ENCODE measurements at places on chromosomes 3 and 15.

DNA sequence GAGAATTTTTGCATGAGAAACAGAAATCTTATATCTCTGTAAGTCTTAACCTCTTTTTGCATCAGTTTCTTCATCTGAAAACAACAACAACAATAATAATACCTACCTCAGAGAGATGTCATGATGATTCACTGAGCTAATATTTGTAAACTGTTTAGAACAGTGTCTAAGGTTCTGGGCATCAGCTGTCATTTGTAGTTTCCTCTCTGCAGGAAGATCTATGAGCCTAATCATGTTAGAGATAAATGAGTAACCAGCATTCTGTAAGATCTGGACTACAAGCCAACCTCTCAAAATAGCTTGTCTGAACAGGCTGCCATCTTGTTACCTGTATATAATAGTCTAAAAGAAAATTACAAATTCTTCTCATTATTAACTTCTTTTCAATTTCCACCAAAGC is 383.0 kb upstream of the RORA start:
- DNase-seq, result no peak

GRCh38 chr15:89870006-89870405 is 23.8 kb downstream of the AP3S2 start:
- DNase-seq, result no peak

- DNase-seq, result no peak
These were observed 56.5 kb downstream of the STT3B start for GRCh38 chr3:31589228-31589627.

DNA sequence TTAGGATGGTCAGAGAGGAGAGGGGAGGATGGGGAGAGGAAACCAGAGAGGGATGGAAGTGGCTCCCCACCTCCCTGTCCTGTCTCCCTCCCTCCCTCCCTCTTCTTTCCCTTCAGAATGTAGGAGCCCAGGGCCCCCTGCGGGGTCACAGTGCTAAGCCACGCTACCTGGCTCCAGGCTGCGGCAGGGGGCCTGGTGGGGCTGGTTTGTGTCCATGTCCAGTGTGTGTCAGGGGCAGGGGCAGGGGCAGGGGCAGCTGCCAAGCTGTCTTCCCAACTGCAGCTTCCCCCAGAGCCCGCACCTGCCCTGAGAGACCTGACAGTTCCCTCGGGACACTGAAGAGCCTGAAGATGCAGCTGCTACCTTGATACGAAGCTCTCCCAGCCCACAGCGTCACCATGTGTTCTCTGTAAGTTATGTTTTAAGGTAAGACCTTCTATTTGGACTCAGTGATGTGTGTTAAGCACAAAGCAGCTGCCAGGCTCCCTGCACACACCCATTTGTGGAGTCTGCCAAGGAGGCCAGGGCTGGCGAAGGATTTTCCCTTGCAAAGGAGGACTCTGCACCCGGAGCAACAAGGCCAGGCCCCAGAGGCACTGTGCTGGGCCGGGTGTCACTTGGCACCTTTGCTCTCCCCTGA is 121.8 kb upstream of the SMAD3 start:
- DNase-seq, result no peak

DNA sequence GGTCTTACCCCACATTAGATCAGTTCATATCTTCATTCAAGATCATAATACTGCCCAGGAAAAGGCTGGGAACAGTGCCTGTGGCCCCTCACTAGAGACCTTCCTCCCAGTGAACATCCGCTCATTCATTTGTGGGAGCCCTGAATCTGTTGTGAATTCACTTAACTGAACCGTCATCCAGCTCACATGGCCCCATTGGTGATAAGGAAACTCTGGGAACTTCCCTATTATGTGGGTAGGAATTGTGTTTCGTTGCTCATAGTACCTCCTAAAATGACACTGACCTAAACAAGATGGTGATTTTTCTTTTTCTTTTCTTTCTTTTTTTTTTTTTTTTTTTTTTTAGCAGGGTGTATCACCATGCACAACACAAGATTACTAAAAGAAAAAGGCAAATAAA is 6.8 kb upstream of the MESP2 start:
- DNase-seq, result no peak

DNA sequence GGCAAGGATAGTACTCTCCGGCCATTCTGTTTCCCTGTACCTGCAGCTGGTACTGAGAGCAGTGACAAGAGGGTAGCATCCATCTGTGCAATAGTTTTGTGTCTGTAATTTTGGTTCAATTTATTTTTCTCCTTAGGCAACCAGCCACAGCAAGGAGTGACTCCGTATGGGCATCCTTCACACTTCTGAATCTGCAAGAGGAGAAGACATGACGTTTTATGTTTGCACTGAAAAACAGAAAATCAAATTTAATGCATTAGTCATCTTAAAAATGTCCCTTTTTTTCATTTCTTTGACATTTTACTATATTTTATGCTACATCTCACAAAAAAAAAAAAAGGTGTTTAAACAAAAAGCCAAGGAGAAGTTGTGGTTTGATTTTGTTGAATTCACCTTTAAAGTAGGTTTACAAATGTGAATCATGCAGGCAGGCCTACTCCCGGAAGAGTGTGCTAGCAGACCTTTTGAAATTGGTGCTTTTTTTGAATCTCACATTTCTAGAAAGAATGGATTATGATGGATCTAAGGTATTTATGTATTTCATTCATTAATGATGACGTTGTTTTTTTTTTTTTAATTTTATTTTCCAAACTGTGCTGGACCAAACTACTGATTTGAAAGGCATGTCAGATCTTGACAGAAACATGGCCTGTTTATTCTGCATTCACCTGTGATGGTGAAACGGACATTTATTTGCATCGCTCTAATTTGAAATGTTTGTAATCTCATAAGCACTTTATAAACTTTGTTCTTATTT is 28.1 kb downstream of the IGSF10 start:
- no peak for DNase-seq

- no peak for DNase-seq
These were observed 12.6 kb downstream of the PDHB start for GRCh38 chr3:58421004-58421403.

- no peak for DNase-seq
These were observed 5.7 kb upstream of the IQGAP1 start for GRCh38 chr15:90382320-90382719.
